ENCODE measurements at places on chromosomes 1 and 21.

GRCh38 chr1:179305450-179305849 lies 11.9 kb downstream of the SOAT1 start:
- no peak for DNase-seq

DNA sequence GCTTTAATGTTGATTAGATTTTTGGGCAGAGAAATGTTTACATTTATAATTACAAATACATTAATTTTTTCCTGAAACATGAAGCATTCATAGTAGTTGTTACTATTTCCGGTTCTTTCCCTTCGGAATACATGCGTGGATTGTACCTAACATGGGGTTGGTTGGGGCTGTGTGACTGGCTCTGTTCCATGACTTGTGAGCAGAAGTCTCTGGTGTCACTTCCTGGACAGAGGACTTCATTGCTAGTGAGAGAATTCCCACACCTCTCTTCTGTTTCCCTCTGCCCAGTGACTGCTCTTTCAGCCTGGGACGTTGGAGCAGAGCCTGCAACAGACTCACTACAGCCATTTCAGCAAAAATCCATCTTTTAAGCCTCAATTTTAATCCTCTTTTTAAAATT lies 231.4 kb downstream of the GRIK1 start:
- no peak for DNase-seq

DNA sequence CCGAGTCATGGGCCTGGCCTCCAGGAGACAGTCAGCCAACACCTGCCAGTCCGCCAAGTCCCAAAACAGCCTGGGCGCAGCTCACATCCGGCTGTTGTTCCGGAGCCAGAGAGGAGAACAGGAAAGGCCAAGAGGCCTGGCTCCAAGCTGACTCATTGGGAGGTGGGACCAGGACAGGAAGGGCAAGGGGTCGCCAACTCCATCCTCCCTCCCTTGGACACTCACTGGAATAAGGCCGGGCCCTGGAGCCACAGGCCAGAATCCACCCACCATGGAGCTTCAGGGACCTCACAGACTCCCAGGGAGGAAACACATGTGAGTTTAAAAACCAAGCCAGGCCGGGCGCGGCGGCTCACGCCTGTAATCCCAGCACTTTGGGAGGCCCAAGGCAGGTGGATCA lies 25.1 kb upstream of the CLIC4 start:
- DNase-seq: no peak

DNA sequence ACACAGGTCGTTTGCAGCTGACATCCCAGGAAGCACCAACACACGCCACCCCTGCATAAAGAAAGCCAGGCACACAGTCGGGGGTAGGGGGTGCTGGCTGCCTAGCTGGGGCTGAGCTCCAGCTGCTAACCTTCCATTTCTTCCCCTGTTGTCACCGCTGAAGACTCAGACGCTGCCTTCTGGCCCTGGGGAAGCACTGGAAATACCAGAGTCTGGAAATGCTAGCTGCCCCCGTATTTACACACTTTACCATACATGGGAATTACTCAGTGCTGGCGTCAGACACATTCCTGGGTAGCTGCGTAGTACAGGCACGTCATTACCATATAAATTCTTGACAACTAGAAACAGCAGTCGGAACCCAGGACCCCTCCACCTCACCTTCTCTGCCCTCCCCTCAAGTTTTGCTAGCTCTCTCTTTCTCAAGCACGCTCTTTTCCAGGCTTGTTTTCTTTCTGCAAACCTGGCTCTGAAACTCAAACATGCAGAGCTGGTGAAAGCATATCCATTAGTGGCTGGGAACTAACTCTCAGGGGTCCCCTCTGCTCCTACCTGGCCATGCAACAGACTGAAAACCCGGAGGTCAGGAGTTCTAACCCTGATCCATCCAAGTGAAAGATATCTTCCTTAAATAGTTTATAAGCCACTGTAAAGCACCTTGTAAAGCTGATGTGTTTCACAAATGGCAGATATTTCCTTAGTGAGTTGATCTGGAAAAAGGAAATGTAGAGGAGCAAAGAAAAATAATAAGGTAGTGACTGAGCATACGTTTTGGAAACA lies 3.3 kb downstream of the CSRP1 start:
- no peak for DNase-seq

GRCh38 chr1:220717800-220718640 lies 27.9 kb downstream of the C1orf115 start:
- no peak for DNase-seq

GRCh38 chr1:198377702-198378101 lies 162.8 kb downstream of the ATP6V1G3 start:
- no peak for DNase-seq

DNA sequence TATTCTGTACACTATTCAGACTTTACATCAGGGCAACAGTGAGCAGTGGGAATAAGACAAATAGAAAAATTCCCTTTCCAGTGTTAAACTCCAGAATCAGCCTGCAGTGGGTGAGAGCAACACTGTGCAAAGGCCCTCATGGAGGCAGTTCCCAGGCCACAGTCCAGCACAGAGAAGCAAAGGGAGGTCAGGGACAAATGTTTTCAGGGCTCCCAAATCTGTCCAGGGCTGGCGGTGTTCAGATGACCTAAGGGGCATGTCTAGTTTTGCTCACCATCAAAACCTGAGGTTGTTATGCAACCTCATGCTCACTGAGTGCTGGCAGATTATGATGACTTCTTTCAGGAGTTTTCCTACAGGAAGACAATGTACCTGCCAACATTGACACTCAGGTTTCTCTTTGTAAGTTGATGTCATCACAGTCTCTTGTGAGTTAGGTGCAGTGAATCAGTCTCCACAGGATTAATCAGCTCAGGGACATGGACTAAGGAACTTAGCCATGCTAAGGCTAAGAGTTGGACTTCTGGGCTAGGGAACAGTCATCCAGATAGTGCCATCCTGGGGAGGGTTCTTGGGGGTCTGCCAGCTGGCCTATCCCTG lies 3.6 kb upstream of the LCE5A start:
- DNase-seq: no peak

DNA sequence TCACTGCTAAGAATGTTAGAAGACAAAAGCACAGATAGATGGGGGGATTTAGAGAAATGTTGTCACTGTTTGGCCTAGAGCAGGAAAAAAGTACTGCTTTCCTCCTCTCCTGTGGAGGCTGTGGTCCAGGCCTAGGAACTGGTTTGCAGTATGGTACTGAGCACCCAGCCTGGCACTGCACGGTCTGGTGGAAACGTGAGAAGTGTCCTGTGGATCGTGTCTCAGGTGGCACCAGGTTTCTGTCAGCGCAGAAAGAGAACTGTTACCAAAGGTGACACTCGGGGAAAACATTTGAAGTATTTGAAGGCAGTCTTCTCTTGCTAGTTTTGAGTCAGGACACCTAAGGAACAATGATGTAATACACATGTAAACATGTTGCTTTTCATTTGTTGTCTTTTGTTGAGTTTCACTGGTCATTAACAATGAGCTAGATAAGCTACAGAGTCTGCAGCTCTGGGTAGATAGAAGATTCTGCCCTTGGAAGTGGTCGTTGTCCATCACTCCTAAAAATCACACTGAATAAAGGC lies 63.0 kb downstream of the B3GALNT2 start:
- DNase-seq: no peak

DNA sequence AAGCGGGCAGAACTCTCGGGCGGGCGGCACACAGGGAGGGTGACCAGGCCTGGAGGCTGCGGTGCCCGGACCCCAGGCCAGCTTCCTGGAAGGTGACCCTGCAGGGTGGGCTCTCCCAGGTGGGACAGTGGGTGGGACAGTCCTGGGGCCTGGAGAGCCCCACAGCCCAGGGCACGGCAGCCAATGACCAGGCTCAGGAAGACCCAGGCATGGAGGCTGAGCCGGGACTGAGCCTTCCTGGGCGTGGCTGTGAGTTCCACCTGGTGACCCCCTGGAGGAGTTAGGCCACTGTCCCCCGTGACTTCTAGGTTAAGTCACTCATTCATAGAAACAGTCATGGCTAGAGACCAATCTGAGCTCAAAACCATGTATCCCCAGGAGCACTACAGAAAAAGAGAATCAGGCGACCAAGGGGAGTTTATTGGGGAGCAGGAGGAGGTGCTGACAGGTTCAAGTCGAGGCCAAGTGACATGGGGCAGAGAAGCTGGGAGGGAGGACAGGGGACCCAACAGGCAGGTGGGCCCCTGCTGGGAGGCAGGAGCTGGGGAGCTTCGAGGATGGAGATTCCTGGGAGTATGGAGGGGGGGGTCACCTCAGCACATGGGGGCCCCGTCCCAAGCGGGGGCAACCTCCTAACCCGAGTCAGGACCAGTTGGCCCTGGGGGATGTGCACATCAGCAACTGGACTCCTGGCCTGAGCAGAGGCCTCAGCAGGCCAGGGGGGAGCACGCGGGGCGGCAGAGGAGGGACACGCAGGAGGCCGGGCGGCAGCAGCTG lies 1.2 kb downstream of the KRTAP10-5 start:
- no peak for DNase-seq

GRCh38 chr21:43321111-43321510 lies 105.8 kb downstream of the SIK1 start:
- DNase-seq: no peak

DNA sequence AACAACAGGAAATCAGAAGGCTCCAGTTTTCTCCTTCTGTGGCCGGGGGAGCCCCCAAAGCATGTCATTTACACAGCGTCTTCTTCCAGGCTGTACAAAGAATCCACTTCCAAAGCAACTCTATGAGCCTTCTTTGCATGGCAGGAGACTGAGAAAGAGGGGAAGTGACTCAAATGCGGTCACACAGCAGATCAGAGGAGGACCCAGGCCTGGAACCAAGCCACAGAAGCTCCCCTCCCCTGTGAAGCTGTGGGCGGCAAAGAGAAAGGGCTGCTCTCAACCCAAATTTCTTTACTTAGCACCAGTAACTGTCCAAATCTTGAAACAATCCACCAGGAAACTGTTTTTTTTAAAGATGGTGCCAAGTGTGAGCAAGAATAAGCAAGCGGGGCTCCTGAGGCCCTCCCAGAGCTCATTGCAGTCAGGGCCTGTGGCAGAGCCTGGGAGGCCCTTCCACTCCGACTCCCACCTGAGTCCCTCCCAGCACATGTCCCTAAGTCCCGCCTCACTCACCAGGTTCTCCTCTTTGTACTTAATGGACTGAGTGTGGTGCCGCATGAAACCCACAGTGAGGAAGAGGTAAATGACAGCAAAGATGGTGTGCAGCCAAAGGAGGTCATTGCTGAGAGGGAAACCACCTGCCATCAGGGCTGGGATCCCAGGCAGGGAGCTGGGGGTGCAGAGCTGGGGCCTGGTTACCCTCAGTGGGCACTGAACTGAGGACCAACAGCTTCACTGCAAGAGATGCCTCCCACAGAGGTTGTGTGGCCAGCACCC lies 15.9 kb downstream of the TMEM63A start:
- DNase-seq: peak; percentile 77

GRCh38 chr1:179302070-179302469 lies 8.5 kb downstream of the SOAT1 start:
- no peak for DNase-seq

- DNase-seq: no peak
These were observed 18.1 kb upstream of the AVPR1B start for GRCh38 chr1:206135248-206135647.

DNA sequence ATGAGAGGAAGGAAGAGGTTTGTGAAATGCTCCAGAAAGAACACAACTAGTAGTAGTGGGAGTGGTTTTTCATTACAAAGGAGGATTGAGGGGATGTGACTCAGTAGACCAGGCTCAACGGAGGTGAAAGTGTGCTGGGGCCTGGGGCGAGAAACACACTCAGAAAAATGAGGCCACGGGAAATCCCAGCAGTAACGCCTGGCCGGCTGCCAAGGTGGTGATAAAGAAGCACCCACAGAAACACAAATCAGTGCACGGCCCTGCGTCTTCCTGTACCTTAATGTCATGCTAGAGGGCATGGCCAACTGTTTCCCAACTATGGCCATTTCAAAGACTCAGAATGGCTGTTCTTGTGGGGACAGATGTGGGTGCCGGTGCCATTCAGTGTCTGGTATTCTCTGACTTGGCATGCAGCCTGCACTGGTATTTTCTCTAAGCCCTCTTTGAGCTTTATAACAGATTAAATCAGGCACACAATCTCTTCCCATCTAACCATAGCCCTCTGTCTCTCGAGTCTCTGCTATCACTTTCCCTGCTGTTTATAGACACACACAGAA lies 38.2 kb downstream of the URB2 start:
- DNase-seq: peak; percentile 94

GRCh38 chr1:67214420-67215174 lies 48.3 kb downstream of the IL23R start:
- DNase-seq: peak; percentile 57

DNA sequence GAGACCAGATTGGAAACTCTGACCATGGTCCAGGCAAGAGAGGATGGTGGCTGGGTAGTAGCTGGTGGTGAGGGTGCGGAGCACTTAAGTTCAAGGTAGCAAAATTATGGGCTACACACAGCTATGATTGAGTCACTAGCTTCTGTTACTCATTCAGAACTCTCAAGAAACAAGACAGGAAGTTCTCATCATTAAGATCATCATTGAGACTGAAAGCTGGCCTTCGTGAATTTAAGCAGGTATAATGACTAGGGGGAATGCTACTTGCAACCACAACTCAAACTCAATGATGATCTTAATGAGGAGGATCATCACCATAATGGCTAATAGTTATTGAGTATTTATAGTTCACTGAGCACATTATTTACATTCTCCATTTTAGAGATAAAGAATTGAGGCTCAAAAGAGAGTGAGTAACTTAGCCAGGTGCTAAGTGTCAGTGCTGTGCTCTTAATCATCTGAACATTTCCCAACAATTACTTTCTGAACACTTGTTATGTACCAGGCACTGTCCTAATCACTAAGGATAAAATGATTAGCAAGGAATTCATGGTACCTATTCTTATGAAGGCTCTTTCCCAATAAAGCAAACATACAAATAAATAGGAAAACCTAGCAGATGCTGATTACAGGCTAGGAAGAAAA lies 286.3 kb upstream of the C1orf105 start:
- DNase-seq: no peak
